ENCODE measurements at places on chromosomes 13 and 19. TPM values are rescaled to one million over a fixed set of nuclear protein-coding genes. Genes with fewer than 3 reads are reported as not detected.

DNA sequence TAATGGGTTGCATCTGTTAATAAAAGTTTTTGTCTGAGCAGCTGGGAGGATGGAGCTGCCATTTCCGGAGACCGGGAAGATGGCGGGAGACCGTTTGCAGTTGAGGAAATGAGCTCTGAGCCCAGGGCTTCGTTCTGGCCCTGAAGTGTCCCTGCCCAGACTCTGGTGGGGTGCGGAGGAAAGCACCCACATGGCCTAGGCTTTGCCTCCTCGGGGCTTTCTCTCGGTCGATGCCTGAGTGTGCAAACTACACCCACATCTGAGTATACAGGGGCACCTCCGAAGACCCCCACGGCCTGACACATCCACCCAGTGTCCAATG is 15.6 kb upstream of the NANOS3 start:
- DNase-seq = no peak

GRCh38 chr13:26721251-26722121 is 39.1 kb downstream of the GPR12 start:
- DNase-seq = no peak

GRCh38 chr13:25153736-25154135 is 18.4 kb downstream of the AMER2 start:
- no peak for DNase-seq

PDX1 gene
- total RNA-seq = 0.08 TPM

GRCh38 chr19:17254636-17255035 is 8.9 kb upstream of the NR2F6 start:
- DNase-seq = no peak

OR7G1 gene
- total RNA-seq = not detected

DNA sequence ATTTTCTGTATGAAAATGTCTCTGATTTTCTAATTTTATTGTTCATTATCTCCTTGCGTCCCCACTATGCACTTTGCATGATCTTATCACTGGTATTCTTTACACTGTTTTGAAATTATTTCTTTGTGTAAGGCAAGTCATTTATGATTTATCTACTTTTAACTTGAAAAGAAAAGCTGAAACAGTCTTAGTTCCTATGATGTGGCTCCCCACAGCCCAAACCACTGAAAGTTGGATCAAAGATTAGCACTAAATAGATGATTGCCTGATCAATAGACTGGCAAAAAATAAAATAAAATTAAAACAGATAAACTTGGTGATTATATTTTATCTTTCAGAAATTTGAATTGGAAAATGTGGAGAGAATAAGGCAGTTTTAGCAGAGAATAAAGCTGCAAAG is 1101.9 kb downstream of the PCDH9 start:
- DNase-seq = no peak
